ENCODE measurements at places on chromosomes 13 and 19. TPM values are rescaled to one million over a fixed set of nuclear protein-coding genes. Genes with fewer than 3 reads are reported as not detected.

Gene ZIM2
- total RNA-seq = not detected

Gene PGLYRP2
- total RNA-seq = not detected

Gene TLE6
- total RNA-seq = 4.1 TPM

- H3K4me1 ChIP-seq = no peaks in the 10 kb centered on the region
- no peak overlapping the region for H3K4me3 ChIP-seq
- H3K27ac ChIP-seq = no peak overlapping the region
These were observed 190.8 kb downstream of the TEX29 start for GRCh38 chr13:111511219-111511732.

- H3K4me1 ChIP-seq = no peaks in the 10 kb centered on the region
- no peaks in the 10 kb centered on the region for H3K36me3 ChIP-seq
- peak overlapping the region; percentile 74 for H3K27ac ChIP-seq
- H3K4me3 ChIP-seq = no peak overlapping the region
- DNase-seq = no peak
These were observed 35.2 kb downstream of the ERICH4 start for GRCh38 chr19:41478171-41478570.

GRCh38 chr13:73401769-73402168 is 343.0 kb downstream of the KLF5 start:
- H3K4me1 ChIP-seq = no peaks in the 10 kb centered on the region
- H3K4me3 ChIP-seq = no peak overlapping the region
- H3K27ac ChIP-seq = no peak overlapping the region
- no peaks in the 10 kb centered on the region for H3K27me3 ChIP-seq
- DNase-seq = no peak
- no peaks in the 10 kb centered on the region for H3K36me3 ChIP-seq

DNA sequence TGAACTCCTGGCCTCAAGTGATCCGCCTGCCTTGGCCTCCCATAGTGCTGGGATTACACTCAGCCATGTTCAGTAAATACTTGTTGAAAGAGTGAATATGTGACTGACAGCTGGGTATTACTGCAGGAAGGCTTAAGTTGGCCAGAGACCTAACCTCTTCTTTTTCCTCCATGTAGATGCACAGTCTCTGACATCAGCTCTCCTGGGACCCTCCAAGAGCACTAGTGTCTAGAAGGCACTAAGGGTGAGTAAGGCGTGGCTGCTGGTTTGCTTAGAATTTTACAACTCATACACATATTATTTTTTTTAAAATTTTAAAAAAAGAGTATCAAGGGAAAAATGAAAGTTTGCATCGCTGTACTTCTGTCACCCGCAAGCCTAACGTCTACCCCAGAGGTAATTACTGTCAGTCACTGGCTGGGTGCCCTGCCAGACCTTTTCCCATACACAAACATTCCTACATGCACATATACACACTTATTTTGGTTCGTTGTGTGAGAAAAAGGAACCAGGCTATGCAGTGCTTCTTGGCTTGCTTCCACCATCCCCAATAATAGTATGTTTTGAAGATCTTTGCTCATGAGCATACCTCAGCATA is 122.0 kb downstream of the SIPA1L3 start:
- H3K36me3 ChIP-seq = no peaks in the 10 kb centered on the region
- H3K4me3 ChIP-seq = no peak overlapping the region
- H3K27me3 ChIP-seq = no peaks in the 10 kb centered on the region

GRCh38 chr13:106535552-106536243 is at the start of gene EFNB2:
Gene EFNB2 (minus strand): TSS chr13:106535662. CDS start chr13:106534964, 698 bp downstream.
- peak within 1 kb of the TSS; percentile 86 for H3K4me3 ChIP-seq
- peaks cover 8% of the 10 kb centered on the region for H3K4me1 ChIP-seq
- DNase-seq = peak; percentile 99
- H3K36me3 ChIP-seq = peaks cover 3% of the 10 kb centered on the region

GRCh38 chr13:20967340-20967739 is 64.8 kb upstream of the XPO4 start:
- H3K4me3 ChIP-seq = no peak overlapping the region
- H3K36me3 ChIP-seq = no peaks in the 10 kb centered on the region
- H3K27ac ChIP-seq = no peak overlapping the region
- H3K4me1 ChIP-seq = no peaks in the 10 kb centered on the region
- no peaks in the 10 kb centered on the region for H3K27me3 ChIP-seq

DNA sequence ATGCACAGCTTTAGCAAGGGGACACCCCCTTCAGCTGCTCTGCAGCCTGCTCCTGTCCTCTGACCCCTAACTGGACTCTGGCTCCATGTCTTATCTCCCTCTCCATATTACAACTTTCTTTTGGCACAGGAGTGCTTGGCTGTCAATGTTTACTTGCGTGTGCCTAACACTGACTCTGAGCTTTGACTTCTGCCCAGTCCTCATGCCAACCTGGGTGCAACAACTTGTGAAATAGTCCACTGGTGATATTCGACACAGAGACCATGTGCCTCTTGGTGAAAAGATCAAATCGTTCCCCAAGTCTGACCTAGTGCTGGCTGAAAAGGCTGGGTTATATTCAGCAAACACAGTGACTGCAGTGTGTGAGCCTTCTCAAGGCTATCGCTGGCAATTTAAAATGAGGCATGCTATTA is 34.1 kb upstream of the KLF12 start:
- no peak for DNase-seq
- no peak overlapping the region for H3K27ac ChIP-seq
- H3K27me3 ChIP-seq = no peaks in the 10 kb centered on the region
- no peak overlapping the region for H3K4me3 ChIP-seq
- no peaks in the 10 kb centered on the region for H3K36me3 ChIP-seq

Data from upper lobe of left lung (tissue), 6 donors.